ENCODE measurements at places on chromosomes 4 and X.

- DNase-seq, result no peak
Observed at GRCh38 chrX:115564243-115564642, 3.3 kb downstream of the PLS3 start.

- no peak for DNase-seq
Observed at GRCh38 chr4:175961604-175962003, 104.0 kb upstream of the WDR17 start.

DNA sequence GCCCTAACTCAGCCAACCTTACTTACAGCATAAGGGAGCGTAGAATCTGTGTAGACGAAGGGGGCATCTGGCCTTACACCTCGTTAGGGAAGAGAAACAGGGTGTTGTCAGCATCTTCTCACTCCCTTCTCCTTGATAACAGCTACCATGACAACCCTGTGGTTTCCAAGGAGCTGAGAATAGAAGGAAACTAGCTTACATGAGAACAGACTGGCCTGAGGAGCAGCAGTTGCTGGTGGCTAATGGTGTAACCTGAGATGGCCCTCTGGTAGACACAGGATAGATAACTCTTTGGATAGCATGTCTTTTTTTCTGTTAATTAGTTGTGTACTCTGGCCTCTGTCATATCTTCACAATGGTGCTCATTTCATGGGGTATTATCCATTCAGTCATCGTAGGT lies 14.6 kb downstream of the PLP1 start:
- no peak for DNase-seq

DNA sequence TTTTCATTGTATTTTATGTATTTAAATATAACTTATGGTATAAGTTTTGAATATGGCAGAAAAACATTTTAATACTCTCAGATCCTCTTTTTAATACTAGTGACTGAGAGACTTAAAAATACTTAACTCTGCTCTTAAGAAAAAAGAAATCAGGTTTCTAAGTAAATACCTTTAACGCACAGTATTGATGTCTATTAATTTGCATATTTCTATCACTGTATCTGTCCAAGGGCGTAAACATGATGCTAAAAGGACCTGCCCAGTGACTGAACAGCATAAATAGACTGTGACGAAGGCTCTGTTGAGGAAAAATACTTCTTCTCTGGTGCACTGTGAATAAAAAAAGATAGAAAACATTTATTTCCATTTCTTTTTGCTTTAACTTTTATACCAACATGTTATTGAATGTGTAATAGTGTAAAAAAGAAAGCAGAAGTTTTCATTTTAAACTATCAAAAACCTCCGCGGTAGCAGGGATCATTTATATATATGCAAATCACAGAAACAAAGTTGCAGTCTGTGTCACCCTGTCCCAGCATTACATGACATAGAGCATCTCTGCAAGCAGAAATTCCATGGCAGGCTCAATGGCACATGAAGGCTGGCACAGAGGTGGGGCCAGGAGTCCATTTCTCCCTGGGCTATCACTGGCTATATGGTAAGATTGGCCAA lies 75.4 kb downstream of the ZAR1 start:
- DNase-seq, result no peak

- no peak for DNase-seq
Observed at GRCh38 chr4:25523405-25523804, 132.2 kb upstream of the SLC34A2 start.

DNA sequence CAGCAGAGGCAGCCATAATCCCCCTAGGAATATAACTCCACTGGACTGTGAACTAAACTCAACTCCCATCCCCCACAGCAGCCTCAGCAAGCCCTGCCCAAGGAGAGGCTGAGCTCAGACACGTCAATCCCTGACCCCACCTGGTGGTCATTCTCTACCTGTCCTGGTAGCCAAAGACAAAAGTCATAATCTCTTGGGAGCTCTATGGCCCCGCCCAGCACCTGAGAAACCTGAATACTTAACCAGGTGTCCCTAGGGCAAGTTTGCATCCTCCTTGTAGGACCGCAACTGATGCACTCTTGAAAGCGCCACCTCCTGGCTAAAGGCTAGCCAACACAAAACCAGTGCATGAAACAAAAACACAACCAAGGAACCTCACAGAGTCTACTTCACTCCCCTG lies 18.4 kb downstream of the CT47B1 start:
- no peak for DNase-seq

DNA sequence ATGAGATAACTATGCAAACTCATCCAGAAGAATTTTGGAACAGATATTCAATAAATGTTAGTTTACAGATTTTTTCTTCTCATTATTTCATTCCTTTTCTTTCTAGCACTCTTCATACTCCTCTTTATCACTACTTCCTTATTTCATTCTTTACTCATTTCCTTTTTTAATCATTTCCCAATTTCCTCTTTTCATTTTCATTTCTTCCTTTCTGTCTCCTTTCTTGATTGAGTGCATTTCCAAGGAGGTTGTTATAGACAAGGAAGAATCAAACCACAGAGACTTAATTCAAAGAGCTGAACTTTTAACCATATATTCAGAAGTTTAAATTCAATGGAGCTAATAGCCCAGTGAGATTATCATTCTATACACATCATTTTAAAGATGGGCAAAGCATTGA lies 600.7 kb downstream of the ARAP2 start:
- DNase-seq, result no peak

GRCh38 chrX:22025751-22026150 lies 6.4 kb upstream of the PHEX start:
- DNase-seq, result no peak

- DNase-seq, result no peak
Observed at GRCh38 chrX:110989447-110989846, 106.5 kb upstream of the PAK3 start.

GRCh38 chr4:100257567-100257966 lies 67.3 kb upstream of the DDIT4L start:
- DNase-seq, result no peak

GRCh38 chr4:173642509-173642908 lies 112.5 kb upstream of the HAND2 start:
- DNase-seq, result no peak

- no peak for DNase-seq
Observed at GRCh38 chrX:154516656-154517100, 646 bp upstream of the FAM3A start.

GRCh38 chr4:10006601-10007435 lies 14.5 kb downstream of the SLC2A9 start:
- no peak for DNase-seq

- no peak for DNase-seq
Observed at GRCh38 chr4:6235901-6236640, 33.6 kb upstream of the WFS1 start.

DNA sequence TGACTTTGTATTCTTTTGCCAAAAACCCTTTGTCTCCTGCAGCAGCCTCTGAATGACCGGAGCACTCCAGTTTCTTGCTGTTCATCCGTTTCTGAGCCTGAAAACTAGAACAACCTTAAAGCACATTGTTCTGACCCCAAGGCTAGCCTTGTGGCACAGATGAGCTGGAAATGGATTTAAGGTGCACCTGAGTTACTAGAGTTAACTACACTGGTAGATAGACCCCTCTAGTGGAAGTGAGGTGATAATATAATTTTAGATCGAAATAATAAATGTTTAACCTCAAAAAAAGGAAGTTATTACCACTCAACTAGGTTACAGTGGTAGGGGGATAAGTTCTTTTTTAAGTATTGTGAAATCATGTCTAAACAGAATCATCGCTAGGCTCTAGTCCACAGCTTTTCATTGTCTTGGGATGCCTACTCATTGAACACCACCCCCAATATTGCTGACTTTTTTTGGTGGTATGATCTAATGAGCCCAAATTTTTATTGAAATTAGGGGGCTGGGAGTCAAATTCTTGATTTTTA lies 2.7 kb downstream of the PLS3 start:
- no peak for DNase-seq

GRCh38 chrX:57929373-57929772 lies 19.1 kb upstream of the ZXDA start:
- DNase-seq, result no peak

- DNase-seq, result no peak
Observed at GRCh38 chr4:131603705-131604104, 1545.4 kb upstream of the PCDH10 start.

DNA sequence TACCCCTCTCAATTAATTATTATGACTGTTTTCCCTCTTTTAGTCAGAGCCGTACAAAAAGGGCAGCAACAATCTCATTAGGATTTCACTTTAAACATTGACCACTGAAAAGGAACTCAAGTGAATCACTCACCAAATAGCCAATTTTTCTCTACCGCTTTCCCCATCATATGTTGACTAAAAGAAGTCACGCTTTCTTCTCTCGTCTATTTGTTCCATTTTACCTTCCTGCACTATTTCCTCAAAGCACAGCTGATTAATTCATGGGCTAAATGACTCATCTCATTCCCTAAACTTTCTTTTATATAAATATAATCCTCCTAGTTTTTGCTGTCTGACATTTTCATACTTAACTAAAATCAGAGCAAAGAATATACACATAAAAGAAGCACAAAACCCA lies 8.2 kb downstream of the MID1 start:
- no peak for DNase-seq

DNA sequence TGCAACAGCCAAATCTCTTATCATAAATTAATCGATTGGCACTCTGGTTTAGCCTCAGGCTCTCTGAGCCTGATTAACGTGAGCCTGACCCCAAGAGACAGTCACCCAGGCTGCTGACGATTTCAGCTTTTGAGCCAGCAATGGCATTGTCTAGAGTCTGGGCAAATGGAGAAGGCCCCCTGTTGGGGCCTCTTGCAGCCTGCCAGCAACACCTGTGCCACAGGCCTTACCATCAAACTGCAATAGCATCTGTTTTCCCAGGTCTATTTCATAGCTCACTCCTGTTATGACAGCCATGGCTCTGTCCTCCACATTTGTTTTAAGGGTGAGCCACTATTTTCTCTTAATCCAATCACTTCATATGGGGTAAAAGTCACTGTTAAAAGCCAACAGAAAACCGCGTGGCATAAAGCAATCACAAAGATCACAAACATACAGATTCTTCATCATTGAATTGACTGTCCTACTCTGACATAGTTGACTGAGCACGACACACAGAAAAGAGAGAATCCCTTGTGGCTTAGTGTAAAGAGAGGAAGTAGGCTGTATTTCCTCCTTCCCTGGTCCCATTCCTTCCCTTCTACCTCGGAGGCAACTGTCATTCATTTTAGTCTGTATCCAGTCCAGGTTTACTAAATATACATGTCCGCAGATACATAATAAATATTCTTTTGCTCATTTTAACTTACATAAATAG lies 47.8 kb downstream of the SLC9A7 start:
- no peak for DNase-seq

GRCh38 chr4:86948276-86948675 lies 13.5 kb downstream of the AFF1 start:
- DNase-seq, result no peak

GRCh38 chr4:7964890-7965662 lies 25.4 kb upstream of the AFAP1 start:
- peak; percentile 39 for DNase-seq
